Myocyte (in vitro differentiated cells): ENCODE measurements at places on chromosomes 1 and 21.

GRCh38 chr1:98045767-98046641 is 125.2 kb upstream of the DPYD start:
- DNase-seq, result peak; percentile 61

GRCh38 chr1:56833088-56833487 is 13.9 kb upstream of the FYB2 start:
- no peak for DNase-seq

DNA sequence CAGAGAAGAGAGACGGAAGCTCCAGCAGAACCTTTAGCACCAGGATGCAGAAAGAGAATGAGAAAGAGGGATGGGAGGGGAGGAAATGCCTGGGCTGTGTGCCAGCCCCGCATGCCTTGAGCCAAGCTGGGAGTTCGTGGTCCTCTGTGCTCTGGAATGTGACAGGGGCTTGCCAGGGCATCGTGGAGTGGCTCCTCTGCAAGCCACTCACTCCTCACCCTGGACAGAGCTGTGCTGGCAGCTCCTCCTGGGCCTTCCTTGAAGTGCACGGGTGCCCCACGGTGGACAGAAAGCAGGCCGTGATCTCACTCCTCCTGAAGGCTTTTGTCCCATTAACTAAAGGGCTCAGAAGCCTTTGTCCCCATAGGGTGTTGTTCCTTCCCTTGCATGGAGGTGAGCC is 34.8 kb upstream of the PRELP start:
- DNase-seq, result peak; percentile 69

DNA sequence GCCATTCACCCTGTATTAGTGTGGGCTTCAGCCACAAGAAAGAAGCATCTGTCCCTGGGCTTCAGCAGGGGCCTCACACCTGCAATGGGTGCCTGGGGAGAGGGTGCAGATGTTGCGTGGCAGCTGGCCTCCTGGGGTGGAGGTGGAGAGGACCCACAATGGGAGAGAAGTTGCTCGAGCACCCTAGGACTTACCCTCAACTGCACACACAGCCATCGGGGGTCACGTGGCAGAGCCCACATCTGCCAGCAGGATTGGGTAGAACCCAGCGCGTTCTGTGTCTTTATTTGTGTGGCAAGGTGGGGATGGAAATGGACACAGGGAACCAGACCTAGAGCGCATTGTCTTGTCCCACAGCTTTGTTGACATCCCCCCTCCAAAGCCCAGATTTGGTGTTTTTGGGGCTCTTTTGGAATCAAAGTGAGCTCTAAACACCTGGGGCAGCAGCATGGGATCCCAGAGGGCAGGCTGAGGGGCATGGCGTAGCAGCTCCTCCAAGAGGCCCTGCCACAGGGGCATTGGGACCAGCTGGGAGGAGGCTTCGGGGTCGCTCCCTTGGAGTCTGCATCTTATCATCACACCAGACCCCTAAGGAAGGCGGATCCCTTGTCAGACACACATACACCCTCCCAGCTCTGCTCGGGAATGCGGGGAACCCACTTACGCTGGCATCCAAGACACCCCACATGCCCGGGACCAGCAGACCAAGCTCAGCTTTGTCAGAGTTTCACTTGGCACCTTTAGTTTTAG is 5.1 kb downstream of the ABCG1 start:
- DNase-seq, result no peak

DNA sequence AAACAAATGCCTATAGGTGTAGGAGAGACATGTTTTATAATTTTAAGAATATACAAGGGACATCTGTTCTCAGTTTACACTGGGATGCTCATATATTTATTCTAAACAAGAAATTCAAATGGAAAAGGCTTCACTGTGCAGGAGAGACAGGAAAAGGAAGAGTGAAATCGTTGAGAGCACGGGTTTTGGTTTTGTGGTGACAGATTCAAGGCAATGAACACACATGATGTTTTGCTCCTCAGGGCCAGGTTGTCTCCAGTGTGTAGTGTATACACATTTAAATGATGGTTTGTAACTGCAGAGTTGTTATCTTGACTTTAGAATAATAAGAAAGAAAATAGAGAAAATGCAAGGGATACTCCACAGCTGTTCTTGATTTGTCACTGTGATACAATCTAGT is 73.7 kb downstream of the S1PR1 start:
- DNase-seq, result no peak

- DNase-seq, result no peak
Observed at GRCh38 chr1:50742523-50742922, 217.5 kb downstream of the FAF1 start.
